Activated CD4-positive, alpha-beta memory T cell treated with anti-CD3 and anti-CD28 coated beads for 36 hours (primary cell): ENCODE measurements at places on chromosomes 12 and 14. TPM values are rescaled to one million over a fixed set of nuclear protein-coding genes. Genes with fewer than 3 reads are reported as not detected.
A peak's percentile ranks its signal among the peaks of the same experiment; 100 is the strongest.

DNA sequence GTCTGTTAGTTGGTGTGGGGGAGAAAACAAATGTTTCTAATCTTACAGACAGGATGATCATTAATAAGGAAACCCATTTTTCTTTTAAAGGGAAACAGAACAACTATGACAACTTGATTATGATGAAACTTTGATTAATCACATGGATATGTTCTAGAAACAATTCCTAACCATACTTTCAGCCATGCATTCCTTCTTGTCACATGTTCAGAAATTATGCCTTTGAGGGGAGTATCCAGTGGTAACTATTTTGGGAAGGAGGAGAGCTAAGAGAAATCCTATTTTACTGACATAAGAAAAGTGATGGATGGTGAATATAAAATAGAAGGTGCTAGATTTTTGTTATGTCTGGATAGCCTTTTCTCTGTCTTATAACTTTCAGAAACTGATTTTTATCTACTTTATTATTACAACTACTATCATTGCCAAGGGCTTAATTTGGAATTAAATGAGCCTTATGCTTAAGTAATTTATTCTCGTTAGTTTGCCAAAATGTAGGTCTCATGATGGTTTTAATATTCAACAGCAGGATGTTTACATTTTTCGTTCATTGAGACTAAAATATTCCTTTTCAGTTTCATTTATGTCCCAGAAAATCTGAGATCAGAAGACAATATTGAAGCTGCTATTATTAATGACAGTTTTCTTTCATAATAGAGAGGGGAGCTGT is 200.1 kb downstream of the TMTC2 start:
- DNase-seq: no peak

GRCh38 chr12:65986047-65986446 is 144.5 kb downstream of the LLPH start:
- no peak for DNase-seq

NOVA1 gene
- total RNA-seq: not detected

LYZ gene
- total RNA-seq: not detected

DNA sequence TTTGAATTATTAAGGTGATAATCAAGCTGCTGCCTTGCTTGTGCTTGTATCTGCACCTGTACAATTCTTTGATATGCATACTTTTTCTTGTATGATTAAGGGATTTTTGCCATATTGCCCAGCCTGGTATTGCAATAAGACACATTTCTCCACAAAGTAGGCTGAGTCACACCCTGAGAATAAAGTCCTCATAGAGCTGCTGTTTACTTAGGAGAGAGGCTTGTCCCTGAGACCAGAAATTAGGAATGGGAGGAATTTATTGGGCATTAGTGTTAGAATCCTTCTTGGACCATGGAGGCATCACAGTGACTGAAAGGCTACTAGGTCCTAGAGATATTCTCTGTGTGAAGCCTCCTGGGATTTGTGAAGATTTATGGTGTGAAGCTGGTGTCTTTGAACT is 506.8 kb upstream of the FBXO33 start:
- DNase-seq: no peak

DNA sequence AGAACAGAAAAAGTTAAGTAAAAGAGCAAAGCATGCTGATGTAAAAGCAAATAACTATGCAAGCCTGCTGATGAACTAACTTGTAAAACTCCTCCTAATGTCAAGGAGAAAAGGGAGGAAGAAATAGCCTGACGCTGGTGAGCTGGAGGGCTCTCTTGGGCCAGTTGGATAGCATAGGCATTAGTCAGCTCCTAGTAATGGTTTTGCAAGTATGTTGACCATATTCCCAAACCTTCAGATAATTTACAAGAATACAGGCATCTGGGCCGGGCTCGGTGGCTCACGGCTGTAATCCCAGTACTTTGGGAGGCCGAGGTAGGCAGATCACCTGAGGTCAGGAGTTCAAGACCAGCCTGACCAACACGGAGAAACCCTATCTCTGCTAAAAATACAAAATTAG is 871.4 kb downstream of the C12orf50 start:
- no peak for DNase-seq

C12orf54 gene
- not detected for total RNA-seq

KRT72 gene
- total RNA-seq: not detected

CABP1 gene
- 0.29 TPM for total RNA-seq

MGAT4C gene
- not detected for total RNA-seq

DNA sequence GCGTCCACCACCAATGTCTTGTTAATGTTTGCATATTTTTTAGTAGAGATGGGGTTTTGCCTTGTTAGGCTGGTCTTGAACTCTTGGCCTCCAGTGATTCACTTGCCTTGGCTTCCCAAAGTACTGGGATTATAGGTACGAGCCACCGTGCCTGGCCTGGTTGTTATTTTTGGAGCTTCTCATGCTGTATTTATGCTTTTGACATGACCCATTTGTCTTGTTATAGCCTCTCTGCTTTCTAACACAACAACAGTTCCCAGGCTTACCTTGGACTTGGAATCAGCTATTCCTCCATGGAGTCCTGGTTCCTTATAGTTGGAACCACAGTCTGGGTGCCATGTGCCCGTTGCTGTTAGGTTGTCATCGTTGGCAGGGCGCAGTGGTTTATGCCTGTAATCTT is 29.7 kb downstream of the ZNF410 start:
- DNase-seq: no peak

CIROP gene
- total RNA-seq: not detected

KRT3 gene
- total RNA-seq: not detected

DNA sequence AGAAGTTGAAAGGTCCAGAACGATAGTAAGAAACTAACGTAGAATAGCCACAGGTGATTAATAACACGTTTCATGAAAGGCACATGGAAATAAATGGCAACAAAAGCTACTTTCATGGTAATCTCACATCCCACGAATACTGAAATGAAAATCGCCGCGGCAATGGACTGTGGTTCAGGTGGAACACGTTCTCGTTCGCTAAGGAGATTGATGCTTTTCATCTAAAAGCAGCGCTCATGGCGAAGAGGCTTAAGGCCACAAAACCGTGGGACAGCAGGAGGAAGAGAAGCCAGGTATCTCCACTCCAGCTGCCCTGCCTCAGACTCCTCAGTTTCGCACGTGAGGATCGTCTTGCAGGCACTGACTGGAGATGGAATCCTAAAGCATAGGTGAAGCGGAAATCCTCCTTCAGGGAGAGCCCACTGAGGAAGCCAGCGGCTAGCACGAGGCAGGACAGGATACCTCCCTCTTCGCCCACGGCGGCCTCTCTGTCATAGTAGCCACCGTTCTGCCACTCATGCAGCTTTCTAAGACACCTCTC is 696 bp upstream of the GPHN start:
- peak; percentile 53 for DNase-seq

OSGEP gene
- 39.2 TPM for total RNA-seq

GRCh38 chr12:81949841-81950308 is 190.7 kb upstream of the PPFIA2 start:
- no peak for DNase-seq

CDKN1B gene
- total RNA-seq: 52.8 TPM

KRT6C gene
- not detected for total RNA-seq

KRT75 gene
- total RNA-seq: not detected
